ENCODE measurements at places on chromosomes 1 and 21.

GRCh38 chr1:156858555-156858956 is 361 bp downstream of the INSRR start:
- DNase-seq = no peak

DNA sequence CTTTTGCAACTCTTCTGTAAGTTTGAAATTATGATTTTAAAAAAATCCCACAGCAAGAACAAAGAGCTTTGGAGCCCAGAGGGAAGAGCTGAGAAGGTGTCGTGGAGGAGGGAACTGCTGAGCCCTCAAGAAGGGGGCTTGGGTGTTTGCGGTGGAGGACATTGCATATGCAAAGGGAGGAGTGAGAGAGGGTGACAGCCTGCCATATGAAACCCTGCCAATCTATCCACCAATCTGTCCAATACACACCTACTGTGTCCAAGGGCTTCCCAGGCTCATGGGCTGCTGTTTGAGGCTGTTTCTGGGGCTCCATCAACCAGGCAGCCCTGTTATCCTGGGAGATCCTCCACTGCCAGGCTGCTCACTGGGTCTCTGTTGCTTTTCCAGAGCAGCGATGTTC is 15.2 kb downstream of the WNT4 start:
- no peak for DNase-seq

- DNase-seq = no peak
Observed at GRCh38 chr1:151585622-151586021, 26.2 kb upstream of the SNX27 start.

DNA sequence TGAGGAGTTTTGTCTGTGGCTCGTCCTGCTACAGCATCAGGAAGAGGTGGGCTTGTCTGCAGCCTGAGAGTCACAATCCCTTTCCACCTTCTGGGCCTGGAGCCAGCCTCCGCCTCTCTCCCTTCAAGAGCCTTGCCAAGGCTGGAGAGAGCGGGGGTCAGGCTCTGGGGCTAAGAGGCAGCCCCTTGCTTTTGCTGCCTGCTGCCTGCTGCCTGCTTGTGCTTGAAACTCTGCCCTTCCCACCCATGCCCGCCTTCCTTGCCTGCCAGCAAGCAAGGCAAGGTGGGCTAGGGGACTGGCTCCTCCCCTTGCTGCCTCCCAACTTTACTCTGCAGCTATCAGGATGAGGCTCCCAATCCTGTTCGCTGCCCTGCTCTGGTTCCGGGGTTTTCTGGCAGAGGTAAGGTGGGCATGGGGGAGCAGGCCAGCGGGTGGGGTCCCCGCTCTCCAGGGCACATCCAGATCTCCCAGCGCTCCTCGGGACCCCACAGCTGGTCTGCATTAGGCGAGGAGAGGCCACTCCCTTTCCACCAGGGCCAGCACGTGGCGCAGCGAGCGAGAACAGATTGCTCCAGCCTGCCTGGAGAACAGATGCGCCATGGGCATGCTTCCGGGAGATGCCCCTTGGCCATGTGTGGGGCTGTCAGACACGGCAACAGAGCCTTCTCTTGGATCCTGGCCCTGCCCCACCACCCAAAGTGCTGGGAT is 7.5 kb upstream of the PTPN7 start:
- no peak for DNase-seq

DNA sequence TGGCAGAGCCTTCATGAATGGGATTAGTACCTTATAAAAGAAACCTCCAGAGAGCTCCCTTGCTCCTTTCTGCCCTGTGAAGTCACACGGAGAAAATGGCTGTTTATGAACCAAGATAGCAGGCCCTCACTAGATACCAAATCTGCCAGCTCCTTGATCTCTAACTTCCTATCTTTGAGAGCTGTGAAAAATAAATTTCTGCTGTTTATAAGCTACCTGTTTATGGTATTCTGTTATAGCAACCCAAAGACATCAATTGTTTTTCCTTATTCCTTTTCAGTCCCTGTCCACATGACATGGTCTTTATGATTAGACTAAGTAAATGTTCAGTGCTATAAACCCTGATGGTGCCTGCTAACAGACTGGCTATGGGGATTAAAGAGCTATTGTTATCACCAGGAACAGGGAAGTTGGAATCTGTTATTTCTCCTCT is 9.7 kb upstream of the STIL start:
- no peak for DNase-seq

- no peak for DNase-seq
Observed at GRCh38 chr1:161921990-161922389, 101.7 kb downstream of the OLFML2B start.

DNA sequence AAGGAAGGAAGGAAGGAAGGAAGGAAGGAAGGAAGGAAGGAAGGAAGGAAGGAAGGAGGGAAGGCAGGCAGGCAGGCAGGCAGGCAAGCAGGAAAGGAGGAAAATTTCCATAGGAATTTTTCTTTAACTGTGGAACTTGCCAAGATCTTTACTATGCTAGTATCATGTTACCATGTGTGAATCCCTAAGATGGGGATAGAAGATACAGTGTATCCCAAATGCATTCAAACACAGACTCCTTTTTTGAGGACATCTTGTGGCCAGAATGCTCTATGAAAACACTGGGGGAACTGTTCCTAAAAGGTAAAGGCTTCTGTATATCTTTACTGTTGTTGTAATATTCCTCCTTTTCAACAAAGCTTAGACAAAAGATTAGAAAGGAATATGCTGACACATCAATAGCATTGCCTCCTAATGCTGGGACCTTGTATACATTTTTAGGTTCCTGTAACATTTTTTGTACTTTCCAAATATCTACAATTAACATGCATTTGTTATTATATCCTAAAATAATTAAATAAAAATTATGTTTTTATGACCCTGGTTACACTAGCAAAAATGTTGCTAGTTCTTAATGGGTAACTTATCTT is 20.6 kb downstream of the CCDC190 start:
- no peak for DNase-seq

GRCh38 chr1:16088351-16088911 is 15.0 kb upstream of the FAM131C start:
- no peak for DNase-seq

DNA sequence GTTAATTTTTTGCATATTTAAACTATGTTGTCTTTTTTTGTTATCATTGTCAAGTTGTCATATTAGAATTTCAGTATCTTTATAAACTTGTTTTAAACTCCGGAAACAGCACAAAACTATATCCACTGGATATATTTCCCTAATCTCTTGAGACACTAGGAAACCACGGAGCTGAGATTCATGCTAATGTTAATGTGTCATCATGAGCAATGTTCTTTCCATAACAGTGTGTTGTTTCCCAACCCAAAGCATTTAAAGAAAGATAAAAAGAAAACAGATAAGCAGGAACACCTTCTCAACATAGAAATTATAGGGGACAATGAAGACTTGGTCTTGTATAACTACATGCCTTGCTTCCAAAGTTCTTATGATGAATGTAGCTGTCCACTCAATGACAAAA is 626.2 kb upstream of the TMPRSS15 start:
- DNase-seq = no peak

GRCh38 chr1:67646145-67647035 is 38.6 kb upstream of the GADD45A start:
- no peak for DNase-seq

DNA sequence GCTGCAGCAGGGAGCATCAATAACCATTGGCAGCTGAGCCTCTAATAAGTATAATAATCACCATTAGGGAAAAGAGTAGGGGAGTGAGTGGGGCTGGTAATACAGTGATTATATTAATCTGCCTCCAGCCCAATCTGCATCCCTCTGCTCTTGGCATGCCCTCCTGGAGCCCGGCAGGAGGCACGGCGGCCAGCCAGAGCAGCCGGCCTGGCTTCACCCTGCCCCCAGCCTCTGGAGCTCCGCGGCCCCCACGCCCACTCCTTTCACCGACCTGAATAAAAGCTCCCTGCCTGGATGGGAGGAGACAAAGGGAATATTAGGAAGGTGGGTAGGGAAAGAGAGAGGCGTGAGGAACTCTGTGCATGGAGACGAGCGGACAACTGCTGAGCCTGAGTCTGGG is 28.3 kb downstream of the OPTC start:
- no peak for DNase-seq

DNA sequence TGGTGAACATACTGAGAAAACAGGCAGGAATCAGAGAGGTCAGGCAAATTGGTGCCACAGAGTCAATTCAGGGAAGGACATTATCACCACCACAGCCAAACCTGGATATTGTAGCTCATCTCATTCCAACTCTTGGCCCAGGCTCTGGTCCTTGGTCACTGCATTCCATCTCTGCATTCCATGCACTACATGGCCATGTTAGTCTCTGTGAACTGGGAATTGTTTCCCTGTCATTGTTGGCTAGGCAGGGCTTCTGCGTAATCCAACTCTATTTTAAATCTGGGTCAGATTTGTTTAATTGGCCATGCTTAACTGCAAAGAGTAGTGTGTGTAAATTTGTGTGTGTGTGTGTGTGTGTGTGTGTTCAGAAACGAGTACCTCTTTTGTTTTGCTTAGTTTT is 837.6 kb upstream of the ADAMTS5 start:
- no peak for DNase-seq

DNA sequence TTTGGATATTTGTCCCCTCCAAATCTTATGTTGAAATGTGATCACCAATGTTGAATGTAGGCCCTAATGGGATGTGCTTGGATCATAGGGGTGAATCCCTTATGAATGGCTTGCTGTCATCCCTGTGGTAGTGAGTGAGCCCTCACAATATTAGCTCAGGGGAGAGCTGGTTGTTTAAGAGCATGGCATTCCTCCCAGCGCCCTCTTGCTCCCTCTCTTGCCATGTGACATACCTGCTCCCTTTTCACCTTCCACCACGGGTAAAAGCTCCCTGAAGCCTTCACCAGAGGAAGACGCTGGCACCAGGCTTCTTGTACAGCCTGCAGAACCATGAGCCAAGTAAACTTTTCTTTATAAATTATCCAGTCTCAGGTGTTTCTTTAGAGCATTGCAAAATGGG is 305.6 kb downstream of the KCTD3 start:
- DNase-seq = no peak

DNA sequence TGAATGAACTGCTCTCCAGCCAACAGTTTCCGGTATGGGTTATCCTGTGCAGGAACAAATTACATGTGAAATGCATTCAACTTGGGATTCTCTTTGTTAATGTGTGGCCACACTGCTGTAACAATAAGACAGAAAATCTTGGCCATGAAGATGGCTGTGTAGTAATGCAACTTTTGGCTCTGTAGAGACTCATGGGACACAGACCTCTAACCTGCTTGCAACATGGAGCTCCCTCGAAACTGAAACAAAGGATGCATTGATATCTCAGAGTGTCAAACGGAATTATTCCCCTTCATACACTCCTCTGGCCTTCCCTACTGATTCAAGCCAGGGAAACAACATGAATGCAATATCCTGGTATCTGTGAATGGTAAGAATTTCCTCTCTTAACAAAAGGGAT is 559.3 kb upstream of the ZRANB2 start:
- DNase-seq = no peak

DNA sequence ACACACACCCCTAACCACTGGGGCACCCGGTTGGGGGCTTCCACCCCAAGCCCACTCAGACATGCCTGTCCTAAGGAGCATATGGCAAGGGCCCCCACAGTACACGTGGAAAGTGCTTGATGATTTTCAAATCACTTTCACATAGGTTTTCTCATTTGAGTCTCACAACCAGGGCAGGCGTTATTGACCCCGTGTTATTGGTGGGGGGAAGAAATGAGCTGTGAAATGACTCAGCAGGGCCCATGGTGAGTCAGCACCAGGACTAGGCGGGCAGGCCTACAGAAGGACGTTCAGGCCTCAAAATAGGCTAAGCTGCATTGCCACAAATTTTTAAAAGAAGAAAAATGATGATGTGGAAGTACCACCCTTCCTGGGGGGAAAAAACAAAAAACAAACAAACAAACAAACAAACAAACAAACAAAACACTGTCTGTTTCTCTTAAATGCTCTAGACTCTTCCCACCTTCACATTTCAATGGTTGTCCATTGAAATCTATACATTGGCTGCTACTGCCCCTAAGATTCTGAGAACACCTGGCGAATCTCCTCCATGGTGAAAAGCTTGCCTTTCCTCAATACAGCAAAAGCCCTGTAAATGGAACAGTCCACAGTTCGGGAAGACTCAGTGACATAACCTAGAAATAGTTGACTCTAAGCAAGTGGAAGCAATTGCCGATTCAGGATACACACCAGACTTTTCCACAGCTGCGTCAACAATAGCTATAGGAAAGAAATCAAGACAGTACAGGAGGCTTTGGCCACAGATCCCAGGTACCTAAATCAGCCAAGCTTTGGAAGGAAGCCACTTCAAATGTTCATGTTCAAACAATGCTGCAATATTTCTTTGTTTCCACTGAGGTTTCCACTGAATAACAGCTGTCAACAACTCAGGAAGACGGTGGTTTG is 234.7 kb downstream of the TOMM20 start:
- peak; percentile 53 for DNase-seq

- DNase-seq = no peak
Observed at GRCh38 chr1:209539576-209539975, 43.9 kb upstream of the CAMK1G start.

GRCh38 chr21:43781846-43782245 is 5.7 kb upstream of the CSTB start:
- DNase-seq = no peak

GRCh38 chr1:232183266-232183800 is 446.6 kb downstream of the SIPA1L2 start:
- no peak for DNase-seq

- no peak for DNase-seq
Observed at GRCh38 chr1:225794954-225795353, 15.0 kb upstream of the EPHX1 start.

DNA sequence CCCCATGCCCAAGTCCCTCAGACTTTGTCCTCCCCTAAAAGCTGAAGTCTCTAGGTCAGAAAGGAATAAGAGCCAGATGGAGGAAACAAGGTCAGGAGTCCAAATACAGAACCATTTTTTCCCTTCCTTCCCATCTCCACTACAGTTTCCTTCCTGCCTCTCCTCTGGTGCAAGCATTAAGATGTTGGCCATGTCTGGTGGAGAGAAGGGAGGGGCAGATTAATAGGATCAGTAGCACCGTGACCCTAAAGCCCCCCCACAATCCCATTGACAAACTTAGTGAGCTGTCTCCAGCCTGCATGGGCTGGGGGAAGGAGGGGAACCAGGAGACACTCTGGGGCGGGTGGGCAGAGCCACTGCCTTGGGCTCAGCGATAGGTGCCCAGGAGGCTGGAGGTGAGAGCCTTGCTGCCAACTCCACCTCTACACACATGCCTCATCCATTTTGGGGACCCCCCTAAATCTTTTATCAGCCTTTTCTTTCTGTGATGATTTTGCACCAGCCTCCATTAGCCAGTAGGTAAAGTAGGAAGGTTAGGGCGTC is 59.8 kb downstream of the RHBG start:
- no peak for DNase-seq

- DNase-seq = no peak
Observed at GRCh38 chr1:240492832-240493440, 119.0 kb downstream of the GREM2 start.

- no peak for DNase-seq
Observed at GRCh38 chr1:235930543-235930942, 63.8 kb upstream of the LYST start.
